Liver (tissue), 10 donors: ENCODE measurements at places on chromosomes 3 and 15.

DNA sequence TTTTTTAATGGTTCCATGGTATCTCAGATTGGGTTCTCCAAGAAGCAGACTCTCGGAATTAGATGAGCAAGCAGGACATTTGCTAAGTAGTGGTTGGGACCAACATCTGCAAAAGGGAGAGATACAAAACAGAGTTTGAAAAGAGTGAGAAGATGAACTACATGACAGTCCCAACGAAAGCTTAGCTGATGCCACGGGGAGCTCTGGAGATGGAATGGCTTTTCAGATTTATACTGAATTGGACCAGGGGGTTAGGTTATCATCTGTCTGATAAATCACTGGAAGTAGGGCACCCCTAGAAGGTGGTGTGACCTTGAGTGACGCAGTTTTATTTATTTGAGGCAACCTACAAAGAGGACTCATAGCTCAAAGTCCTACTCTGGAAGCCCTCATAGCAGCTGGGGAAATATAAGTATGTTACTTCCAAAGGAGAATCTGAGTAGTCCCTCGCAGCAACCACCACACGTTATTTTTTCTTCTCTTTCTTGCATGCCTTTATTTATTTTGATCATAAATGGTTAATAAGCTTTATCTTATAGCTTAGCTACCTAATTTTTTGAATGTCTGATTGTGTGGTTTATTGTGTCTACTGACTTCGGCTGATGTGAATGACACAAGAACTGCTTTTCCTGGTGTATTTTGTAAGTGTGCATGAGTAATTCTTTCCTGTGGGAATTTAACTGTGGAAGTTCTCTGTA, 815.4 kb downstream of the SQOR start:
- no peak for DNase-seq

DNA sequence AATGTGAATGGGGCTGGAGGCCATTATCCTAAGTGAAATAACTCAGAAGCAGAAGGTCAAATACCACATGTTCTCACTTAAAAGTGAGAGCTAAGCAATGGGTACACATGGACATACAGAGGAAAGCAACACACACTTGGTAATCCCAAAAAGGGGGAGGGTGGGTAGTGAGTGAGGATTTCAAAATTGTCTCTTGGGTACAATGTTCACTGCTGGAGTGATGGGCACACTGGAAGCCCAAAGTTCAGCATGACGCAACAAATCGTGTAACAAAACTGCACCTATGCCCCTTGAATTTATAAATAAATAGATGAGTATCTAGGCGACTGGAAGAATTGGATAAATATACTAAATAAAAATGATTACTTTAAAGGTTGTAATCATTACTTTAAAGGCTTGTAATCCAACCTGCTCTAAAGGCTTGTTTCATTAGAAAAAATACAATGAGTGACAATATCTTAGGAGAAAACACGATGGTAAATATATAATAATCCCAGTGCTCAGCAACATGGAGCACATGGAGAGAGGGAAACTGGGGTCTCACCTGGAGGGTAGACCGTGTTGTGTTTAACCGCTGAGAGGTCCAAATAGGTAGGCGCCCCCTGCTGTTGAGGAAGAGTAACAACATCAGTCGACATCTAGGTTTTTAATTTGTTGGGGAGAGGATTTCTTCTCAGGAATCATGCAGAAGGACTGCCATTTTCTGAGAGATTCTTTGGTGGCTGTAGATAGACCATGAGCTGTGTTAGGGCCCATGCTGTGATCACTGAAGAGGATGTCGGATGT, 78.5 kb upstream of the ROBO1 start:
- DNase-seq: no peak

DNA sequence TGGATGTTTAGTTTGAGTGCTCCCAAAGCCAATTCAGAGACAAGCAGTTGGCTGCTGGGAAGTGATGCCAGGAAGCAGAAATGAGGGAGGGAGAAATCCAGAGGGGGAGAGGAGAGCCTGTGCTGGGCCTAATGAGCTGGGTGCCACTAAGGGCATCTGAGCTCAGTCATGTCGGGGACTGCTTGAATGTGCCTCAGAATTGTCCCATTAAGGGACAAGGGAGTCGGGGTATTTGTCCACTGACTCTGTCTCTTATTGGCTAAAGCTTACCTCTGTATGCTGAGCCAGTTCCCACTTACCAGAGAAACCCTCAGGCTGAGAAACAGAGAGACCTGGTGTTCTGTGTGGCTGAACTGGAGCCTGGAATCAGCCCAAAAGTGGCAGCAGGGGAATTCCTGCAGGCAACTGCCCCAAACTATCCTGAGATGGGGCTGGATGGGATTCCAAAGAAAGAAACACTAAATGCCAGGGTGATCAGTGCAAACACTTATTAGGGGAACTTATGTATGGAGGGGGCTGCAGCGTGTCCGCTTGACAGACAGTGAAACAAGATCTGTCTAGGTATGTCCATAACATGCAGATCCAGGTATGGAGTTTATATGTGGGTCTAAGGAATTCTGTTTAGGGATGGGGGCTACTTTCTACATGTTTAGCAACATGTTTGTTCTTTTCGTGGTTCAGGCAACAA, 48.6 kb downstream of the NR1D2 start:
- DNase-seq: no peak

DNA sequence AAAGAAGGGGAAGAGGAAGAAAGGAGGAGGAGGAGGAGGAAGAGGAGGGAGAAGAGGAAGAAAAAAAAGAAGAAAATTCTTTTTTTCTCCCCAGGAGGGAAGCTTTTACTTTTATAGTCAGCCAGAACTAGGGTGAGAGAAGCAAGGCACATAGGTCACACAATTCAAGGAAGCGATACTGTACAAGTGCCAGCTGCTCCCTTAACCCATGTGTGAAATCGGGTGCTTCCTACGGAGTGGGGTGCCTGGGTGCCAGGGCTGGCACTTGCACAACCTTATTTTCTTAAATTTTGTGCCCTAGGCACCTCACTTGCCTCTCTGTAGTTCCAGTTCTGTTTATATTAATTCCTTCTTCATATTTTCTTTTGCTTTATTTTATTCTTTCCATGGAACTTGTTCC, 150.4 kb downstream of the LIPC start:
- no peak for DNase-seq

DNA sequence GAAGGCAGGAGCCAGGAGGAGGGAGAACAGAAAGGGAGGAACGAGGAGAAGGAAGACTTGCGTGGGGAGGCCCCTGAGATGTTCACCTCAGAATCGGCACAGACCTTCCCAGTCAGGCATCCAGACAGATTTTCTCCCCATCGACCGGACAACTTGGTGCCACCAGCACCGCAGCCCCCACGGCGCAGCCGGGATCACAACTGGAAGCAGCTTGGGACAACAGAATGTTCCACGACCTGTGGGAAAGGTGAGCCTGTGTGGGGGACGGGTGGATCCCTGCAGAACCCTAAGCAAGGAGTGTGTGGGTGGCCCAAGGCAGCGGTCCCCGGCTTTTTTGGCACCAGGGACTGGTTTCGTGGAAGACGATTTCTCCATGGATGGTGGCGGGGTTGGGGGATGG, 72.6 kb upstream of the NR2E3 start:
- DNase-seq: no peak

DNA sequence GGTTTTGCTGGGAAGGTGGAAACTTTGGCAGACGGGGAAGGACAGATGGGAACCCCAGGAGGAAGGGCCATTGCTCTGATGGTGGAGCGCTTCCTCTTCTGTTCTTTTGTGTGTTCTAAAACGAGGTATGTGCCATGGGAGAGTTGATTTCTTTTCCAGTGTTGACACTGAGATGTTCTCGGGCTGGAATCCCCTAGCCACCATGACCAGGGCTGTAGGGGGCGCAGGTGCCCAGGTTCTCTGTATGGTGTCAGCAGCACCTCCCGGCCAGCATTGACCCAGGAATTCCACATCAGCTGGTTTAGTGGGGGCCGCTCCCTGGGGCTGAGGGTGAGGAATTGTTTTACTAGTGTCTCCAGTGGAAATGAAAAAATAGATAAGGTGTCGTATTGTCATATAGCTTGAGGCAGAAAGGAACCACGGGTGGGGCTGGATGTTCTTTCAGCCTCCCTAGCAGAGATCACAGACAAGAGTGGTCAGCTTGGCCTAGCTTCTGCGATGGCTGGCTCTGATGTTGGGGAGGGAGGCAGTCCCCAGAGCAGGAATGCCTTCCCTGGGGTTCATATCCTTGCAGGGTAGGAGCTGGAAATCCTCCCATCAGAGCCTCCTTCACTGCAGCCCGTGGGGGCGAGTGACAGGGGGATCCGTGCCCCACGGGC, 34.2 kb upstream of the ACAD9 start:
- DNase-seq: no peak

DNA sequence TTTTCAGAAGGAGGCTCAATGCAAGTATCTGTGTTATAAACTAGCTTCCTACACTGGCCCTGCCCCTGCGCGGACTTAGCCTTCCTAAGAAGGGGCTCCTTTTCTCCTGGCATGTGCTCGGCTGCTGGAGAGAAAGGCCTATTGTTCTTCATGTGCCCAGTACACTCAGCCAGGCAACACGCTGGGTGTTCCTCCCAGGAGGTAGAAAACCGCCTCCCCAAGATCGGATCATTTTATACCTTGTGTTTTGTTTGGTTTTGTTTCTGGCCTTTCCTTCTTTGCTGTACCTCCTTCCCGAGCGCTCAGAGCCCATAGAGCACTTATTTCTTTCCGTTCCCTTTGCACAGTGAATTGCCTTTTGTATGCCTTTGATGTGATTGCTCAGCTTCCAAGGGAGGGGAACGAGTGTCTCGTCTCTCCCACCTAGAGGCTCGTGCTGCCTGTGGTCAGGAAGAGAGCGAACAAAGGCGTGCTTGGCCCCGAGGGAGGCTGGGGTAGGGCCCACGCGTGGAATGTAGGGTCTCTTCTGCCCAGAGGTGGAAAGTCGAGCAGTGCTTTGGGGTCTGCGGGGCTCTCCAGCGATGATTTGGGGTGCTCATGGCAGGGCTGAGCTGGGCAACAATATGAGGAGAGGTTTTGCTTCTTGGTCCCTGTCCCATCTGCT, 30.0 kb downstream of the CCNL1 start:
- no peak for DNase-seq

DNA sequence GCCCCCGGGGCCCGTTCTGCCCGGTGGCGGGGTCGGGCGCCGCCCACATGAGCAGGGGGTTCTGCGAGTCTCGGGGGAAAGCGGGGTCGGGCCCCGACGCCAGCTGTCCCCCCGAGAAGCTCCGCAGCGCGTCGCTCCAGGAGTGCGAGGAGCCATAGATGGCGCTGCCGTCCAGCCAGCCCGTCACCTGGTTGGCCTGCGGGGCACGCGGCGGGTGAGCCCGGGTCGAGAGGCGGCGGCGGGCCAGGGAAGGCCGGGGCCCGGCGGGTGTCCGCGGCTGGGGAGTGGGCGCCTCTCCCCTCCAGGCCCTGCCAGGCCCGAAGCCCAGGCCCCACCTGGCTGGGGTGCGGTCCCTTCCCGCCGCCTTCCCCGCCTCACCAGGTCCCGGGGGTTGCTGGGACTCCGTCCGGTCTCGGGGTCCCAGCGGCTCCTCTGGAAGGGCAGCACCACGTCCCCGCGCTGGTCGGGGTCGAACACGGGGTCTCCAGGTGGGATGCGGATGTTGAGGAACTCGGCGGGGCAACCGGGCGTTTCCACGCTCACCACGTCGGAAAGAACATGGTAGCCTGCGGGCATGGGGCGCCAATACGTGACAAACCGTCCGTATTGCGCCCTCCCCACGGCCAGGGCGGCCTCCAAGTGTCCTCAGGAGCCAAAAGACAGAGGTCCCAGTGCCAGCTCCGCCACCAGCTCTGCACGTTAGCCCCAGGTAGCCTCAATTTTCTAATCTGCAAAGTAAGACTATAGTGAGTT, 2.4 kb downstream of the DUOX2 start:
- DNase-seq: no peak

DNA sequence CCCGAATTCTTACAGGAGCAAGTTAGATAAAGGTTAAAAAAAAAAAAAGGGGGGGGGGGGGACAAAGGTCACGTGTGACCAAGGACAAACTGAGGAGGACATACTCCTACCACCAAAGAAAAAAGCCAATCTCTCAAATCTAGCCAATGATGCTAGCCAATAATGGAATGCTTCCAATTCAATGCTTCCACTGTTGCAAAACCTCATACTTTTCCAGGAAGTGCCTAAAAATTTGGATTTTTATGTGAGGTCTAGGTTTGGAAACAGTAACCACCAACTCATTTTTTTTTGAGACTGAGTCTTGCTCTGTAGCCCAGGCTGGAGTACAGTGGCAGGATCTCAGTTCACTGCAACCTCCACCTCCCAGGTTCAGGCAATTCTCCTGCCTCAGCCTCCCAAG, 11.4 kb downstream of the MSL2 start:
- DNase-seq: no peak

GRCh38 chr3:149167898-149168297, 38.5 kb downstream of the HPS3 start:
- no peak for DNase-seq

- DNase-seq: peak; percentile 28
Observed at GRCh38 chr15:31468911-31469785, 142.5 kb downstream of the KLF13 start.

DNA sequence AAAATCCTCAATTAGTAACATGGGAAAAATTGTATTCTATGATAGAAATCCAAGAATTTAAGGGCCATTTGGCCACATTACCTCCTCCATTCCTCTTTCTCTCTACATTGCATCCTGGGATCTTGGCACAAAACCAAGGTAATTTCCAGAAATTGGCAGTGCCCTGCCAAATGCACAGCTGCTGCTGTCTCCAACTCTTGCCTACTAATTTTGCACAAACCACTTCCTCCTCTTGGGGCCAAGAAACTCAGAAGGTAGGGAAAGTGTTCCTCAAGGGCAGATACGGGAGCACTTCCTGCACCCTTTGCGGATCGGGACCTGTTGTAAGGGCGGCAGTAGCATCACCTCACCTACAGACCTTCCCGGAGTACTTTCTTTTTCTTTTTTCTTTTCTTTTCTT, 57.8 kb downstream of the MAP3K13 start:
- no peak for DNase-seq

DNA sequence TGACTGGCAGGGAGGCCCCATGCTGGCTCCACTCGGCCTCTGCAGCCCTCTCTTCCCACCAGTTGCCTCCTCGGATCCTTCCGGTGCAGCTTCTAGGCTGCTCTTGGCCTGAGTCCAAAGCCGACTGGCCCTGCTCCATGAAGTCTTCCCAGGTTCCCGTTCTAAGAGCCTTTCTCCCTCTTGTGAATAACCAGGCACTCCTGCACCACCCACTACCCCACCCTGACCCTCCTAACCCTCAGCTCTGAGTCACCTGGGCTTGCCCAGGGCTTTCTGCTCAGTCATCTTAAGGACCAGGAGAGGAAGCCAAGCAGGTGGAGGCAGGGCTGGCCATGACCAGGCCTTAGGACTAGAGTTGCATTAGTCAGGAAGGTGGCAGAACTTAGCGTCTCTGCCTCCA, 28.1 kb upstream of the CNBP start:
- DNase-seq: no peak
